ENCODE measurements at places on chromosomes 1 and 21.

DNA sequence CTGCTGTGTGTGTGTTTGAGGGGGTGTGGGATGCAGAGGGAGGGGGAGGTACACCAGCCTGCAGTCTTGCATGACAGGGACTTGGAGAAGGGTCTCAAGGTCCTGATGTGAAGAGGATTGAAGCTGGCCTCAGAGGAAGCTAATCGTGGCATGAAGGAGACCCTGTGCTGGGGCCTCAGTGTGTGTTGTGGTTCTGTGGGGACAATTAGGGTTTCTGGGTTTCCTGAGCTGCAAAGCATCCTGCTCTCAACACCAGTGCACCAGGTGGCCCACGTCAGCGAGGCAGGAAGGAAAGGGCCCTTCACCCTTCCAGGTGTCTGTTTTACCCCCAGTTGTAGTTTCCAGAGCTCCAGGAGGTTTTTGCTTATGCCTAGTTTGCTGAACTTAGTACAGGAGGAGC, 52.8 kb downstream of the TENT5C start:
- no peak for DNase-seq

DNA sequence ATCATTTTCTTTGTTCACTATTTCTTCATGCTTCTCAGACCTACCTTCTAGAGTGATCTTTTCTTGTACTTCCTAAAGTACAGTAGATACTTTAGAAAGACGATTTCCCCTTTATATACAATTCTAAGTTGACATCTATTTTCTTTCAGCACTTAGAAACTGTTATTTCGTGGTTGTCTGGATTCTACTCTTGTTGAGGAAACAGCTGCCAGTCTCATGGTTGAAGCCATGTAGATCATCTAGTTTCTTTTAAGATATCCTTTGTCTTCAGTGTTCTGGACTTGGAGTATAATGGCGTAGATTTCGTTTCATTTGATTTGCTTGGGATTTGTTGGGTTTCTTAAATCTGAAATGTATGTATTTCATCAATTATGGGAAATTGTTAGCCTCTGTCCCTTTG, 67.6 kb downstream of the PKN2 start:
- DNase-seq: no peak

DNA sequence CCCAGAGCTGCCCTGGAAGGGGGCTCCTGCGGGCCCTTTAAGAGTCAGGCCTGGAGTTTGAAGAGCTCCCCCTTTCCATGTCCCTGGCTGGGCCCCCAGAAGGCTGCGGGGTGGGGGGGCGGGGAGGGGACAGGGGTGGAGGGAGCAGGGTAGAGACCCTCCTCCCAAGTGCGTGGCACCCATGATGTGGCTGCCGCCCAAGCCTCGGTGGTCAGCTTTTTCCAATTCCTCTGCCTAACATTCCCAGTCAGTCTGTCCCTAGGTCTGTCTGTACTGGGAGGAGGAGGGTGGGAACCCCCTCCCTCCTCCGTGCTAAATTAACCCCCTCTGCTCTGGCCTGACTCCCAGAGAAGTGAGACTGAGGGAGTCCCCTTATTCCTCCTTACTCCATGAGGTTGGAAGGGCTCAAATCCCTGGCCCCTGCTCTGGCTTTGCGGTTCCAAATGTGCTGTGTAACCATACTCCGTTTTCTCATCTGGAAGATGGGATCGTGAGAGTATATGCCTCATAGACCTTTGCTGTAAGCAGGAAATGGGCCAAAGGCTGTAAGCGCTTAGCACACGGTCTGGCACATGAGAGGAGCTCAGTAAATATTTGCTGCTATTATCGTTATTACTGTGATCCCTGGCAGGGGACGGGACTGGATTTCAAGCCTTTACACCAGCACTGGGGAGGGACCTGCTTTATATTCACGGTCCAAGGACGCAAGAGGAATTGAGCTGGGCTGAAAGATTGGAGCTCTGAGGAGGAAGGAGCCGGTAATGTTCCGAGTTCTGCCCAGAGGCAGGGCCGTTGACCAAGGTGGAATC, 658 bp upstream of the COL16A1 start:
- no peak for DNase-seq

DNA sequence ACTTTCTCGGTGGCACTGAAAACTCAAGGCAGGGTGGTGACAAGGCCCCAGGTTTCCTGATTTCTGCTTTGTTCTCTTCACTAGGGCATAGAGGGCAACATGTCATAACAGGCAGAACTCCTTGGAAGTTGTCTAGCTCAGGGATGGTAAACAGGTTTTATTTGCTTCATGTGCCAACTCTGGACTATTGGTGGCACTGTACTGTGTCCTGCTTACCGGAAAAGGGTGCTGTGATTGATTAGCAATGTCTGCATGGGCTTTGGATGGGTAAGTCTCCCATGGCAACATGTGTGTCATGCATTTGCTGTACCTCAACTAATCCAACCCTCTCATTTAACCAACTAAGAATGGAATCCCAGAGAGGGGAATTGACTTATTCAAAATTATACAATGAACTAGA, 70.7 kb upstream of the USP24 start:
- no peak for DNase-seq

GRCh38 chr1:196128835-196129234, 479.4 kb downstream of the KCNT2 start:
- no peak for DNase-seq

DNA sequence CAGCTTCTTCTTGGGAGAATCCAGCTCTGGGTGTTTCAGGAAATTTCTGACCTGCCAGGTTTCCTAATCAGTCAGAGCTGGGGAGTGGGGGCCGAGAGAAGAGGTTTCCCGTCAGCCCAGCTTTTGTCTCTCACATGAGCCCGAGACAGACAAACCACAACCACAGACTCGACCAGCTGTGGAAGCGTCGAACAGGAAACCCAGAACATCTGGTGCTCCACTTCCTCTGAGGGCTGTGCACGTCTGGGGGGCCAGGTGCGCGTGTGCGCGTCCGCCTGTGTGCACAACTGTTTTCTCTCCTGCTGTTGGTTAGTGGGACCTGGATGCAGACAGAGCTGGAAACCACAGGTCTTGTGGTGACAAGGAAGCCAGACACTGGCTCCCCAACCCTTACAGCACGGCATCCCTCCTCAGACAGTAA, 113.0 kb upstream of the SLC25A33 start:
- DNase-seq: no peak

DNA sequence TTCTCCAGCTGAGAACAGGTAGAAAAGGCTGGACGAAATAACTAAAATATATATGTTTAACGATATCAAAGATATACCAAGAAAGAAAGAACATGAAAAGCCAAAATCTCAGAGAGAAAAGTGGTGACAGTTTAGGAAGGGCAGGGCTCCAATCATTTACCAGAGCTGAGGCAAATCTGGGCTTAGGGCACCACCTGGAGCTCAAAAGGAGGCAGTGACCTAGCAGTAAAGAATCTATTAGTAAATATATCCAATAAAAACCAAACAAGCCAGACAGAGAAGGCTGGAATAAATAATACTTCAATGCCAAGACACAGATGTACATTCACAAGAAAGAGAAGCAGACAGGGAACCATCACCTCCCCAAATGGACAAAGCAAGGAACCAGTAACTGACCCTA, 43.5 kb downstream of the CHIA start:
- DNase-seq: no peak

- no peak for DNase-seq
Observed at GRCh38 chr1:16984717-16985116, 4.3 kb upstream of the MFAP2 start.

DNA sequence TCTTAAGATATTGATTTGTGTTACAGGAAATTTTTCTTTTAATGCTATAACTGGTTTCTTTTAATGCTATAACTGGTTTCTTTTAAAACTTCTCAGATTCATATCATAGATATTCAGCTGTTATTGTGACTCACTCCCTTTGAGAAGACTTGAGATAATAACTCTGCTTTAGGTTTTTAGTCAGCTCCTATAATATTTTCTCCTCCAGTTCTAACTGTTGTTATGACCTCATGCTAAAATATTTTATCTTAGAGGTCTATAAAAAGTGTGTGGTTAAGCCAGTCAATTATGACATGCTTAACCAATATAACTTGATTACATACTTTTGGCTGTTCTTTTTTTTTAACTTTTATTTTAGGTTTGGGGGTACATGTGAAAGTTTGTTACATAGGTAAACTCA, 280.2 kb downstream of the PTGER3 start:
- no peak for DNase-seq

DNA sequence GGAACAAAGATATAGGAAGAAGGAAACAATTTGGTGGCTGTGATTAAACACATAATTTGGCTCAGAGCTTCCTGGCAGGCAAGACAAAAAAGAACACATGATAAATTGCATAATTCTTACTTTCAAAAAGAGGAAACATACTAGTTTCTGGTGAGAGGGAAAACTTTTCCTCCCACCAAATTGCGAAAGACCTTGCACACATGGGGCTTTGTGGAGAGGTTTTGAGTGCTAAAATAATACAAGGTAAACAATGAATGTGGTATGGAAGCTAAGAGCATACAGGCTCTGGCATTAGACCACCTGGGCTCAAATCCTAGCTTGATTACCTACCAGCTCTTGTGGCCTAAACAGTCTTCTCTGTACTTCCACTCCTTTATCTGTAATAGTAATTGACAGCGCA, 140.2 kb upstream of the HOOK1 start:
- DNase-seq: no peak

GRCh38 chr1:156489935-156490293, 10.7 kb downstream of the MEF2D start:
- no peak for DNase-seq

- DNase-seq: no peak
Observed at GRCh38 chr1:107454791-107455190, 314.0 kb downstream of the NTNG1 start.

GRCh38 chr21:34933609-34934335, 115.3 kb downstream of the RUNX1 start:
- DNase-seq: no peak

GRCh38 chr1:245583081-245583480, 428.3 kb downstream of the KIF26B start:
- no peak for DNase-seq

GRCh38 chr1:162363823-162364222, 12.8 kb downstream of the SPATA46 start:
- DNase-seq: no peak

GRCh38 chr1:99457381-99458165, 188.3 kb upstream of the PALMD start:
- no peak for DNase-seq

DNA sequence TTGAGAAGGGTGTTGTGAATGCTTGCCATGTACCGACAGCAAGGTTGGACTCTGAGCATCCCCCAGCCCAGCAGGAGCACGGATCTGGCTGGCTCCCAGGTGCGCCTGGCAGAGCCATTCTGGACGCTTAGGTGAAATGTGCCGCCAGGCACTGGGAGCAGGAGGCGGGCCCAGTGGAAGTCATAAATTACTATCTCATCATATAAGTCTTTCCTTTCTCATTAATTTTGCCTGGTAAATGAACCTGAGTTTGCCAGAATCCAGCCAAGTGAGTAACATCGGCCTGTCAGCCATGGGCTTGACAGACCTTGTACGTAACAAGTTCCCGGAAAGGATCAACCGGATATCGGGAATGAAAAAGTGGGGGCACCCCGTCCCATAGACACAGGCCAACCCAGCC, 179.5 kb upstream of the ARHGEF16 start:
- DNase-seq: no peak

DNA sequence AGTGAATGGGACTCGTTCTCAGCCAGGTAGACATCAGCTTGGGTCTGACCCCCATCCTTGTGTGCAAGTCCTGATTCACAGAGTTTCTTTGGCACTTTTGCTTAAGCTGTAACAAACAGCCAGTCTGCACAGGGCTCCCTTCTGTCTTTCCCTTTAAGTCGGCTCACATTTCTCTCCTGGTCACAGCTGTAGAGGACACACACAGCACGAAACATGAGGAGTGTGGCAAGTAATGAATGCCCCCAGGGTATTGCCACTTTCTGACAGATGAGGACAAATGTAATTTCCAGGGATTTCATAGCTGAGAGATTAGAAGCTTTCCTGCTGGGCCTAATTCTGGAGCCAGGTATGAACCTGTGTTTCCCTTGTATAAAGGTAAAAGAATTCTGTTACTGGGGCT, 423.5 kb downstream of the KIF26B start:
- DNase-seq: no peak

GRCh38 chr1:198850196-198850595, 211.4 kb downstream of the PTPRC start:
- DNase-seq: no peak

GRCh38 chr1:67818725-67819301, 14.5 kb downstream of the GNG12 start:
- no peak for DNase-seq

GRCh38 chr21:16194788-16195537, 465.2 kb downstream of the USP25 start:
- DNase-seq: no peak

DNA sequence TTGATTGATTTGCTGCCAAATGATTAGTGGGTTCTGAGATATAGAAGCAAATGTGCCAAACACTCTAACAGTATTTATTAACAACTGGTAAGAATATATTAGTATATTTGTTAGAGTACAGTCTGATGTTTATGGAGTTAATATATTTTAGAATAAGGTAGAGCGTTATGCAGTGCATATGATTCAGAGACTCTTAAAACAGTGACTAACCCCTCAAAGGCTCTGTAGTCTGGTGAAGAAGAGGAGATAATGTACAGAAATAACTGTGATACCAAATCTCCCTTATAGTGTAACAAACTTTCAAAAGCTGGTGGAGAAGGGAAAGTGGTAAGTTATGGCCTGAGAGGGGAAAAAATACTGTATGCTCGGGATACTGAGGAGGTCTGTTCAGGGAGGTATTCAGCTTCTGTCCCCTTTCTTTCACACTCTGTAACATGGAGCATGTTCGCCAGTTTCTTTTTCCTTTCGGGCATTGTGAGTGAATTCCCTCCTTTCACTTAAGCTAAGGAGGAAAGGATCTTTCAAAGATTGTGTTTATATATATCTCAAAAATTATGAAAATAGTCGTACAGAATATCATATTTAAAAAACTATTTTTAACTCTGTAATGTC, 121.2 kb downstream of the ADGRL2 start:
- DNase-seq: no peak

- DNase-seq: no peak
Observed at GRCh38 chr1:161719325-161719611, 2.1 kb upstream of the FCRLB start.

DNA sequence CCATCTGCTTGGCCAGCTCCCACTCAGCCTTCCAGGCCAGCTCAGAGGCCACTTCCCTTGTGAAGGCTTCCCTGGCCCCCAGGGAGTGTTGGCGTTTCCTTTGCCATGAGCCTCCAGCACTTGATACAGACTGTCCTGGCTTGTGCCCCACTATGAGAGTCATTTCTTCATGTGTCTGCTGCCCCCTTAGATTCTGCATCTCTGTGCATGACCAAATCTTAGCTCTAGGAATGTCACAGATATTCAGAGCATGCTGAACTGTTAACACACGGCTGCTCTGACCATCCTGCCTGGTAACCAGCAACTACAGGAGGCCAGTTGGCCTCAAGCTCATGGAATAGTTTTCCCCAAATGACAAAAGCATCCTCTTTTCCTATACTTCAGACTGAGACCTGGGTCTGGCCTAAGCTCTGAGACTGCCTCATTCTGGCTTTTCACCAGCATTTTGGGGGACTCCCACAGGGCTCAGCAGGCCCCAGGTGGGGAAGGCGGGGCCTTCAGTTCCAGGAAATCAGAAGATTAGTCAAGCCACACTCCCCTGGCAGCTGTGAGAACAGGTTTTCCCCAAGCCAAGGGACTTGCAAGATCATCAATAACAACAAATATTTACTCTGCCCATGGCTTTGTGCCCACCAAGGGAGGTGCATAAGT, 182.6 kb upstream of the EDN2 start:
- no peak for DNase-seq

GRCh38 chr1:113416496-113416895, 26.2 kb downstream of the MAGI3 start:
- no peak for DNase-seq

GRCh38 chr21:39648879-39649278, 36.1 kb downstream of the B3GALT5 start:
- no peak for DNase-seq

- DNase-seq: no peak
Observed at GRCh38 chr1:231855361-231855760, 228.8 kb downstream of the DISC1 start.

Data from Caco-2 (cell line).